ENCODE measurements at places on chromosomes 1 and 21. TPM values are rescaled to one million over a fixed set of nuclear protein-coding genes. Genes with fewer than 3 reads are reported as not detected.

DNA sequence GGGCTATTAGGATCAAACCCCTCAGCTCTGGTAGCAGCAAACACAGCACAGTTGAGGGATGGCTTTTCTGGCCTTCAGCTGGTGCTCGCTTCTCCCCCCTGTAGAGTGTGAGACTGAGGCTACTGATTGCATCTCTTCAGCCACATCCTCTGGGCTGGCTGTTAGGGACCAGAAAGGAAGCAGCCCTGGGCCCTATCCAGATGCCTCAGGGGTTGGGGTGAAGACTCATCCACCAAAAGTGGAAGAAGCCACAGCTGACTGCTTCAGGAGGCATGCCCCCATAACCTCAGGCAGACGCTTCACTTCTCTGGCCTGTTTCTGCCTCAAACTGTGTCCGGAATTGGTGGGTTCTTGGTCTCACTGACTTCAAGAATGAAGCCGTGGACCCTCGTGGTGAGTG is 6.2 kb upstream of the TMEM200B start:
- no peak for DNase-seq
- no peak overlapping the region for H3K27ac ChIP-seq
- H3K27me3 ChIP-seq, result peaks cover 28% of the 10 kb centered on the region

DNA sequence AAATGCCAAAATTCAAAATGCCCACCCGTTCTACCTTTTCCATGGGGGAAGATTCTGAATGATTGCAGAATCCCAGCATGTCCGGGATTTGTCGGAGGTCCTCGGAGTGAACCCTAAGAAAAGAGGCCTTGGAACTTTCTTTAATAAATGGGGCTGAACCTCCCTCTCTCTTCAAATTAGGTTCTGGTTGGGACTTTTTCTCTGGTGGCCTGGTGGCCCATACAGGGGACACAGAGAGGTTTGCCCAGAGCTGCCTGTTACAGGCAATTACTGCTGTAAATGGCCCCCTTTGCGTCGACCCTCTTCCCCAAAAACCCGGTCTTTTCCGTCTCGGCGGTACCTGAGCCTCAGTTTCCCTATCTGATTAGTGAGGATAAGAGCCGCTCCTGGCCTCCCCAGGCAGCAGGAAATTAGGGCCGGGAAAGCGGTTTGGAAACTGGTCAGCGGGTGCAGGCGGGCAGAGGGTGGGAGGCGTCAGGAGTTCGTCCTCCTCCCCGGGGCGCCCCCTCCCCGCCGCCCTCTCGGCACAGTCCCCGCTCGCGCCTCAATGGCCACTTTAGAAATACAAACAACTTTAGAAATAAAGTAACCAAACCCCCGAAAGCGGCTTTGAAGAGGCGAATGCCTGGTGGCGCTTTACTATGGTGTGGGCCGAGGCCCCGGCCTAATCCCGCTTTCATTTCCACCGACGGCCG is 15.6 kb downstream of the PAX7 start:
- H3K4me3 ChIP-seq, result no peak overlapping the region
- H3K36me3 ChIP-seq, result no peaks in the 10 kb centered on the region
- H3K27me3 ChIP-seq, result peaks cover 78% of the 10 kb centered on the region

DNA sequence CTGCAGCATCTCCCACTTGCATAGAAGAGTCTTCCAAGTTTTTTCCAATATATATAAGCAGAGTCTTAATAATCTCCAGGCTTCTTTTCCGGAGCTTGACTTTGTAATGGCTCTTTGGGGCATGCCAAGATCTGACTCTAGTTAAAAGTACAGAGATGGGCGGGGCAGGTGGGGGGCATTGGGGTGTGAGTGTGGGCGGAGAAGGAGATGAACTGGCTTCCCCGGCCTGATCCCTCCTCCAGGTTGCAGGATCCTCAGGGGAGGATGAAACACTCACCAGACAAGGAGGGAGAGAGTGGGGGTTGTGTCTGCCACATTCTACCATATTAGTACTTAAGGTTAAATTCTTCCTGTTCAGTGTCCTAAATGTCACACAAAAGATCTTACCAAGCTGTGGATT is 23.0 kb downstream of the S100A10 start:
- H3K36me3 ChIP-seq, result no peaks in the 10 kb centered on the region
- H3K4me1 ChIP-seq, result peaks cover 40% of the 10 kb centered on the region
- H3K27me3 ChIP-seq, result no peaks in the 10 kb centered on the region
- H3K27ac ChIP-seq, result no peak overlapping the region
- no peak for DNase-seq
- H3K4me3 ChIP-seq, result no peak overlapping the region

HRNR gene
- not detected for polyA plus RNA-seq

DISC1 gene
- 5.5 TPM for polyA plus RNA-seq

DIPK1A gene
- 1.4 TPM for polyA plus RNA-seq

DNA sequence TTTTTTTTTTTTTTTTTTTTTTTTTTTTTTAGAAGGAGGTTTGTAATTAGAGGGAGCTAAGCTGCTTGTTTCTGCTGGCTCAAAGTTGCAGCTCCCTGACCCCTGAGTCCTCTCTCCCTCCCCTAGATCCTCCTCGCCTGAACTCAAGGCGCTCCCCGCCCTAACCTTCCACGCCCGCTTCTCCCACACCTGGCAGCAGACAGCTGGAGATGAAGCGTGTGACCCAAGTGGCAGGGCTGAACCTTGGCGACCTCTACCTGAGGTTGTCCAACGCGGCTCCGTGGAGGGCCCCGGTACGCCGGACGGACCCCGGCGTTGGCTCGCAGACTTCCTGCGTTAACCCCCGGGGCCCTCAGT is 795 bp downstream of the NGF start:
- no peaks in the 10 kb centered on the region for H3K36me3 ChIP-seq
- H3K4me1 ChIP-seq, result peaks cover 52% of the 10 kb centered on the region
- H3K27ac ChIP-seq, result no peak overlapping the region

SPATA21 gene
- not detected for polyA plus RNA-seq

GRCh38 chr1:117577191-117577885 is 28.5 kb upstream of the TENT5C start:
- no peaks in the 10 kb centered on the region for H3K27me3 ChIP-seq
- no peaks in the 10 kb centered on the region for H3K36me3 ChIP-seq
- H3K4me1 ChIP-seq, result peaks cover 5% of the 10 kb centered on the region
- H3K4me3 ChIP-seq, result no peak overlapping the region
- DNase-seq, result no peak

DNA sequence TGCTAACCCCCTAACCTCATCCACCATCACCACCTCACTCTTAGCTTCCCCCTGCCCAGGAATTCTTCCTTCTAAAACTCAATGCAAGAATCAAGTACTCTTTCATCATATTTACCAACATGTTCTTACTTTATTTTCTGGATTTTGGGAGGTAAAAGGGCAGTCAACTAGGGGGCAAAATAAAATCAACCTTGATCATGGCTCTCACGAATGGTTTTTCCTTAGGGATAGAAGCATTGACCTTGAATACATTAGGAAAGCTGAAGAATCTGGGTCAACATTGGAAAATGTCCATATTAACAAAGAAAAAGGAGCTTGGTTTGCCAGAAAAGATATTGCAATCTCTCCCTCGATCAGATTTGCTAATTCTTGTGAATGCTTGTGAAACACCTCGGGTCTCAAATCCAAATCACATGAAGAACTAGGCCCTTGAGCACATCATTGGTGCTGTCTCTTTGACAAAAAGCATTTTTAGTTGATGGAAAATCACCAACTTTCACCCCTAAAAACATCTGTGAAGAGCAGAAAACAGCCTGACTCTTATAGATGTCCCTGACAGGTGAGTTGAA is 58.9 kb downstream of the ZC3H11B start:
- H3K27me3 ChIP-seq, result peaks cover 3% of the 10 kb centered on the region
- no peak overlapping the region for H3K4me3 ChIP-seq
- no peak for DNase-seq
- no peaks in the 10 kb centered on the region for H3K36me3 ChIP-seq

DNA sequence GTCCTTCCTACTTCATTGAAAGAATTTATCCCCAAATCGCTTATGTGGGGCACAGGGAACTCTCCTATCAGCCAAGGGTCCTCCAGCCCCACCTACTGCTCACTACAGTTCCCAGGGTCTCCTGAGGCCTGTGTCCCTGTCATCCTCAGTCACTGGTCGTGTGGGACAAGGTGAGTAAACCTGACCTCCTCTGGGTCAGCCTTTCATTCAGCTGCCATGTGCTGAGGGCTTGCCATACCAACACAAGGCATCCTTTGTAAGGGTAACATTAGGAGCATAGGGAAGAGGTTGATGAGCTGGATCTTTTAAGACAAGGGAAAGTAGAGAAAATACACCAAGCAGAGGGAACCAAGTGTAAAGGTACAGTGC is 11.2 kb upstream of the SNAPIN start:
- peak overlapping the region; percentile 53 for H3K27ac ChIP-seq
- H3K27me3 ChIP-seq, result no peaks in the 10 kb centered on the region
- DNase-seq, result no peak
- H3K4me1 ChIP-seq, result peaks cover 35% of the 10 kb centered on the region

DNA sequence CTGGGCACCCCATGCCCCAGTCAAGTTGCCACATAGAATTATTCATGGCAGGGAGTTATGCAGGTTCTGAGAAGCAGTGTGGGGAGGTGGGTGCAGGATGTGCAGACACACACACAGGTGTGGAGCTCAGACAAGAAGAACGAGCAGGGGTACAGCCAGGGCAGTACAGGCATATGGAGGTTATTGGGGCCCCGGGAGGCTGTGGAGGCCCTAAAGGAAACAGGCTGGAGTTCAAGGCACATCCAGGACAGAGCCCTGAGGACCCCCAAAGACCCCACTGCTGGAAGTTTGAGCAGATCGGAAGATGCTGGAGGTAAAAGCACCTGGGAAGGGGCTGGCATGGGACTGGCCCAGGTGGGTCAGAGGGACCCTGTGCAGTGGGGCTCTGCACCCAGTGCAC is 171.3 kb downstream of the PSMG1 start:
- H3K36me3 ChIP-seq, result no peaks in the 10 kb centered on the region
- H3K27ac ChIP-seq, result peak overlapping the region; percentile 58
- no peak for DNase-seq
- H3K4me1 ChIP-seq, result peaks cover 70% of the 10 kb centered on the region
- no peaks in the 10 kb centered on the region for H3K27me3 ChIP-seq

SAMD13 gene
- polyA plus RNA-seq, result 0.56 TPM

DNA sequence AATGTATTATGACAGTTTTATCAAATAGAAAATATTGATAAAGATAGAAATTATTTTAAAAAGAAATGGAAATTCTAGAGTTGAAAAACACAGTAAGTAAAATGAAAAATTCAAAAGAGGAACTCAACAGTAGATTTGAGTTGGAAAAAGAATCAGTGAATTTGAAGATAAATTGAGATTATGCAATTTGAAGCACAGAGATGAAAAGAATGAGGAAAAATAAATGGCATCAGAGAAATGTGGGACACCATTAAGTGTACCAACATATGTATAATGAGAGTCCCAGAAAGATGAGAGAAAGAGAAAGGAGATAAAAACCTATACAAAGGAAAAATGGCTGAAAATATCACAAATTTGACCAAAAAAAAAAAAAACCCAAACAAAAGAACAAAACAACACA is 25.0 kb downstream of the C4BPA start:
- no peak for DNase-seq
- H3K4me3 ChIP-seq, result no peak overlapping the region
- no peak overlapping the region for H3K27ac ChIP-seq
- no peaks in the 10 kb centered on the region for H3K36me3 ChIP-seq

GRCh38 chr1:225468270-225469020 is 40.6 kb upstream of the LBR start:
- H3K4me1 ChIP-seq, result peaks cover 36% of the 10 kb centered on the region
- no peaks in the 10 kb centered on the region for H3K27me3 ChIP-seq
- peak overlapping the region; percentile 97 for H3K27ac ChIP-seq
- no peak overlapping the region for H3K4me3 ChIP-seq
- DNase-seq, result no peak

DNA sequence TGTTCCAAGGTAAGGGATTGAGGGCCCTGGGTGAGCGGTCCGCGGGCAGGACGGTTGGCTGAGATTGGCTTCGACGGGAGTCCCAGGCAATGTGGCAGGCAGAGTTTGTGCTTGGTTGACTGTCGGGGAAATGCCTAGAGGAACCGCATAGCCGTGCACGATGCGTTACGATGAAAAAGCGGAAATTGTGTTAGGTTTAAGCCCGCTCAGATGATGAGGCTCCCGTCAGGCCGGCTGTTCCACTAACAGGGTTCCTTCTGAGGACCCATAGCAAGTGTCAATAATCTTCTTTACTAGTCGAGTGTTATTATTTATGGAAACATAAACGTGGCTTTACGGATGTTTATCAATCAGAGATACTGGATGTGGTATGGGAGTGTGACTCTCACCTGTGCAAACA is 117.8 kb upstream of the COL6A1 start:
- H3K27ac ChIP-seq, result no peak overlapping the region
- H3K4me3 ChIP-seq, result no peak overlapping the region
- no peaks in the 10 kb centered on the region for H3K4me1 ChIP-seq
